RPMI8226 (cell line): ENCODE measurements at places on chromosomes 1 and 21.

DNA sequence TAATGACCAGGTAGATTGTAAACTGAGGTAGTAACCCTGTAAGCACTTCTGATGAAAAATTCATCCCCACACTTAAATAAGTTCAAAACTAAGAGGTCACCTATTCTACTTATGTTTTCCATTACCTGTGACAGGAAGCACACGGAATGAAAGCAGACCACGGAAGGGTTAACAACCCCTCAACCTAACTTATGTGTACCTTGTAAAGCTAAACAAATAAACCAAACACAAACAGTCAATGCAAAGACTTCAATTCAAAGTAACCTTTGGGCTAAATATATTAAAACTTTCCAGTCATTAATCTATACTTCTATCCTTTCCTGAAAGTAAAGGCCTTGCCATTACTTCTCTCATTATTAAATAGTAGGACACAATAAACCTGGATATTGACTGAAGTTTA is 7.0 kb downstream of the PPP1R15B start:
- DNase-seq: no peak

DNA sequence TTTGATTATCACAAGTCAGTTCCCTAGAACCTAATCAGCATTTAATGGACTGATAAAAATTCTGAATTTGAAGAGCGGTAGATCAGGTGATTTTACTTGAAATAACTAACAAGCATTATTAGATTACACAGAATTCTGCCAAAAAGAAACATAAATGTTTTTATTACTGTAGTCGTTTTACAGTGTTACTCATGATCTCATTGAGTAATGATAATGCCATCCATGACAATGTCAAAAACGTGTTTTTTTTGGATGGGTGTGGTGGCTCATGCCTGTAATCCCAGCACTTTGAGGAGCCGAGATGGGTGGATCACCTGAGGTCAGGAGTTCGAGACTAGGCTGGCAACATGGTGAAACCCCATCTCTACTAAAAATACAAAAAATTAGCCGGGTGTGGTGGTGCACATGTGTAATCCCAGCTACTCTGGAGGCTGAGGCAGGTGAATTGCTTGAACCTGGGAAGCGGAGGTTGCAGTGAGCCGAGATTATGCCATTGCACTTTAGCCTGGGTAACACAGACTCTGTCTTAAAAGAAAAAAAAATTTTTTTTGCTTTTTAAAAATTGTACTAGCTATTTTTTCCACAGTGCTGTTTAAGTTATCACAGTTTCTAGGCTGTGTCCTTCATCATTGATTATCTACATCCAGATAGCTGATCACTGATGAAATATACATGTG is 56.6 kb downstream of the LAMC1 start:
- no peak for DNase-seq

DNA sequence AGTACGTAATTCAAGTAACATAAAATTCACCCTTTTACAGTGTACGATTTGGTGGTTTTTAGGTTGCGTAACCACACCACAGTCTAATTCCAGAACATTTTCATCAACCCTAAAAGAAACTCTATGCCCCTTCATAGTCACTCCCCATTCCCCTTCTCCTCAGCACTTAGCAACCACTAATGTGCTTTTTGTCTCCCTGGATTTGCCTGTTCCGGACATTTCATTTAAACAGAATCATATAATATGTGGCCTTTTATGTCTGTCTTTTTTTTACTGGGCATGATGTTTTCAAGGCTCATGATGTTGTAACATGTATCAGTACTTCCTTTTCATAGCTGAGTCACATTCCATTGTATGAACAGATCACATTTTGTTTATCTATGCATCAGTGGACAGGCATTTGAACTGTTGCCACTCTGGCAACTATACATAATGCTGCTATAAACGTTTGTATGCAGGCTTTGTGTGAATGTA is 20.8 kb downstream of the OBSCN start:
- DNase-seq: no peak

DNA sequence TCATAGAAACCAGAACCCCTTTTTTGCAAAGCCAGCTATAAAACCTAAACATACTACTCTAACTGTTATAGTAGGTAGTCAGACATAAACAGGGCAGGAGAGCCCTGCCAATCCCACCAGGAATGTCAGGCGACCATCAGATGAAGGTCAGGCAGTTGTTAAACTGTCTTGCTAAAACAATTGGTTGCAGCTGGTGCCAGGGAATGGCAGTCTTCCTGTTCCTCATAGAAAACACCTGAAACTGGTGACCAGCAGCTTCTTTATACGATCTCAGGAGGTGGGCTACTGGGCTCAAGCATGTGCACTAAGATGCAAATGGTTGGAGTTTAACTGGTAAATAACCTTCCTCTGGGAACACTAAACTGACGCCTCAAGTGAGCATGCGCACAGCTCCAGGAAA is 224.1 kb downstream of the COL11A1 start:
- no peak for DNase-seq

- no peak for DNase-seq
Observed at GRCh38 chr1:109017134-109017533, 24.8 kb downstream of the WDR47 start.

DNA sequence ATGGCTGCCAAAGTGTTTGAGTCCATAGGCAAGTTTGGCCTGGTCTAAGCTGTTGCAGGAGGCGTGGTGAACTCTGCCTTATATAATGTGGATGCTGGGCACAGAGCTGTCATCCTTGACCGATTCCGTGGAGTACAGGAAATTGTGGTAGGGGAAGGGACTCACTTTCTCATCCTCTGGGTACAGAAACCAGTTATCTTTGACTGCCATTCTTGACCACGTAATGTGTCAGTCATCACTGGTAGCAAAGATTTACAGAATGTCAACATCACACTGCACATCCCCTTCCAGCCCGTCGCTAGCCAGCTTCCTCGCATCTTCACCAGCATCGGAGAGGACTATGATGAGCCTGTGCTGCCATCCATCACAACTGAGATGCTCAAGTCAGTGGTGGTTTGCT is 215.8 kb upstream of the JUN start:
- no peak for DNase-seq

DNA sequence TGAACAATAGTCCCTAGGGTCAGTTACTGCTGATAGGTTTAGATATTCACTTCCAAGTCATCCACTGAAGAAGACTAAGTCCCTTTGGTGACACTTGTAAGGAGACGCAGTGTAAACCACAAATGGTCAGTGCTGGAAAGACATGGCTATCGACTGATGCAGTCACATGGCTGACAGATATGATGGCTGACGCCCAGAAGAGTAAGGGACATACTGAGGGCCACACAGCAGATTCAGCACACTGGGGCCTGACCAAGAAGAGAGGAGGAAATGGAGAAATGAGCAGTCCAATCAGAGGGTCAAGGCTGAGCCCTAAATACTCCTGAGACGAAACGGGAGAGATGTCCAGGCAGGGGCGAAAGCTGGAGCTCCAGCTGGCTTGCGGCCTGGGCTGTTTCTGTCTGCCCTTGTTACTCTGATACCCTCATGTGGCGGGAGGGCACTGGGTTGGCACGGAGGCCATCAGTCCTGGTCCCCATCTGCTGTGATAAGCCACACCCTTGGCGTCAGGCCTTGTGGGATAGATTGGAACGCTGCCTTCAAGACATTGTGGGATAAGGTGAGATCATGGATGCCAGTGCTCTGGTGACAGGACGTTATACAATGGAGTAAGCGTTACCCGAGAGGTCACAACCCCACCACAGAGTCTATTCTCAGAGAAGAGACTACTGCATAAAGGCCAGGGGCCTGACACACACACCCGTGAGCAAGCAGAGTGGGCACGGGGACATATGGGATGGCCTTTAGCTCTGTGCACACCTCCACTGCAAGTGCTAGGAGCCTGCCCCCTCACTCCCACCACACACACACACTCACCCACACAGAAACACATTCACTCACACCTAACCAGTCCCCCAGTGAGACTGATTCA is 158.4 kb downstream of the TRABD2B start:
- DNase-seq: no peak

- peak; percentile 75 for DNase-seq
Observed at GRCh38 chr1:151326619-151327222, 495 bp downstream of the PI4KB start.

GRCh38 chr1:51000160-51000559 is 30.1 kb downstream of the CDKN2C start:
- no peak for DNase-seq

GRCh38 chr1:15960808-15961207 is 15.1 kb downstream of the ZBTB17 start:
- no peak for DNase-seq

DNA sequence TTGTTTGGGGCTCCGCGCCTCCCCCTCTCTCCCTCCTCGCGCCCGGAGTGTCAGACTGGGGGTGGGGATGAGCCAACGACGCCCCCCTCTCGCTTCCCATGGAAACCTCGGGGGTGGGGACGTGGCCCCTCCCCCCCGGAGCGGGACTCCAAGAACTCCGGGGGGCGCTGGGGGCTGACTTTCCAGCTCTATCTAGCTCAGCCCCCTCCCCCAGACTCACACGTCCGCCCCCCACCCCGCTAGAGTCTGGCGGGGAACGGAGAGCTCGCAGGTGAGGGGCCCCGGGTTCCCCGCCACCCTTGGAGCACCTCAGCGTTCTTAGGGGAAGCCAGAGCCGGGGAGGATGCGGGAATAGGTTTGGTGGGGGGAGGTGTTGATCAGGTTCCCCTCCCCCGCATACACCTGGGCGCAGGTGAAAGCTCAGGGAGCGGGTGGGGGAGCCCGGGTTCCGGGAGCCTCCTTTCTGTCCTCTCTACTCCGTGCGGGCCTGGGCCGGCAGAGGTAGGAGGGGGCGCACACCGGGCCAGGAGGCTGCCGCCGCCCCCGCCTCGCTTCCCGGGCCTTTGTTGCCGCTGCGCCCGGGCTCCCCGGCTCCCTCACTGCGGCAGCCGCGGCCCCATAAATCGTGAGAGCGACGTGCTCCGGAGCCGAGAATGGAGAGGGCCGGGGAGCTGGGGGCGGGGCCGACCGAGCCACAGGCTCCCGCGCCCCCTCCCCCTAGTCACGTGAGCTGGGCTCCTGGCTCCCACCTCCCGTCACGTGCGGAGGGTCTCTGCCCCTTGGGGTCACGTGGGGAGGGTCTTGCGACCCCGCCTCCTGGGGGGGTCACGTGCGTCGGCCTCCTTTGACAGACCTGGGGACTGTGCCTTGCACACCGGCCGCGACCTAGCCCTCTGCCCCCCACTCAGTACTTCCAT is 1.9 kb downstream of the EFNA3 start:
- DNase-seq: peak; percentile 72

GRCh38 chr1:59833022-59833421 is 18.3 kb downstream of the HOOK1 start:
- no peak for DNase-seq

DNA sequence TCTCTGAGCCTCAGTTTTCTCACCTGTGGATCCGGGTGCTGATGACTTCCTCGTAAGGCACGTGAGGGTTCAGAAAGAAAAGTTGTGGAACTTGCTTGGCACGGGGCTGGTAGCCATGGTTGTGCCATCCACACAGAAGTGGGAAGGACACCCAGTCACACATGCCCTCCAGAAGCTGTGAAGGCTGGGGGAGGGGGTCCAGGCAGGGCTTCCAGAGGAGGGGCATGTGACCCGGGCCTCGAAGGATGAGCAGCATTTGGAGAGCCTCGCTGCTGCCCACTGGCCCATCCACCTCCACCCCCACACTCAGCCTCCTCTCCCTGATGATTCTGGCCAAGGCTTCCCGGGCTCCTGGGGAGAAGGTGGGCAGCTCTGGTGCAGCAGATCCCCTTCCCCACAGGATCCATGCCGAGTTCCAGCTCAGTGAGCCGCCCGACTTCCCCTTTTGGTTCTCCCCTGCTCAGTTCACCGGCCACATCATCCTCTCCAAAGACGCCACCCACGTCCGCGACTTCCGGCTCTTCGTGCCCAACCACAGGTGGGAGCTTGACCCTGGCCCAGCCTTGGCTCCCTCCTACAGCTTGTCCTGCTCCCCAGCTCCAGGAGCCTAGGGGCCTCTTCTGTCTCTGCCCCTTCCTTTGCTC is 9.4 kb downstream of the SELENON start:
- DNase-seq: no peak

DNA sequence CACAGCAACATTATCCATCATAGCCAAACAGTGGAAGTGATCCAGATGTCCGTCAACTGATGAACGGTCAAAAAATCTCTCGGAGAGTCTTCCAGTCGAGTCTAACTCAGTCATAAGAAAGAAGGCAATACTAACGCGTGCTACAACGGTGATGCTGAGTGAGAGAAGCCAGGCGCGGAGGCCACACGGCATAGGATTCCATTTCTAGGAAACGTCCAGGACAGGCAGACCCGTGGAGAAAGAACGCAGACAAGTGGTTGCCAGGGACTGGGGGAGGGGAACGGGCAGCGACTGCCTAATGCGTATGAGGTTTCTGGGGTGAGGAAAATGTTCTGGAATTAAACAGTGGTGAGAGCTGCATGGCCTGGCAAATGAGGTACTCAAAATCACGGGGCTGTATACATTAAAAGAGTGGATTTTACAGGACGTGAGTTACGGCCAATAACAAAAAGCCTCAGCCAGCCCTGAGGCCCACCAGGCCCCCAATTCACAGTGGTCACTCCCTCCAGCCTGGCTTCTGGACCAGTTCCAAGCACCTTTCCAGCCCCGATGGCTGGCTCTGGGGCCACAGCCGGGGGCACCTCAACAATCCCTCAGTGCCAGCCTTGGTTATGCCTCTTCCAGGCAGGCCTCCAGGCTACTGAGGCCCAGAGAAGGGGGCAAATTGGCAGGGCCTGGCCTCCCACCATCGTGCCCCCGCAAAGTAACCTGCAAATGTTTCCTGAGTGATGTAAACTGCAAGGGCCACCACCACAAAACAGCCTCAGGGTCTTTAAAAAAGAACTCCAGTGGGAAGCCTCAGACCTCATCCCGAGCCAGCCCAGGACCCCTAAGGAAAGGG is 3.4 kb downstream of the WNT9A start:
- DNase-seq: no peak

GRCh38 chr1:235642011-235642942 is 7.3 kb downstream of the GNG4 start:
- peak; percentile 95 for DNase-seq

- no peak for DNase-seq
Observed at GRCh38 chr1:153375511-153375910, at the start of gene S100A12. Gene S100A12 (minus strand): TSS chr1:153375621. CDS start chr1:153374592, 1,029 bp downstream.

DNA sequence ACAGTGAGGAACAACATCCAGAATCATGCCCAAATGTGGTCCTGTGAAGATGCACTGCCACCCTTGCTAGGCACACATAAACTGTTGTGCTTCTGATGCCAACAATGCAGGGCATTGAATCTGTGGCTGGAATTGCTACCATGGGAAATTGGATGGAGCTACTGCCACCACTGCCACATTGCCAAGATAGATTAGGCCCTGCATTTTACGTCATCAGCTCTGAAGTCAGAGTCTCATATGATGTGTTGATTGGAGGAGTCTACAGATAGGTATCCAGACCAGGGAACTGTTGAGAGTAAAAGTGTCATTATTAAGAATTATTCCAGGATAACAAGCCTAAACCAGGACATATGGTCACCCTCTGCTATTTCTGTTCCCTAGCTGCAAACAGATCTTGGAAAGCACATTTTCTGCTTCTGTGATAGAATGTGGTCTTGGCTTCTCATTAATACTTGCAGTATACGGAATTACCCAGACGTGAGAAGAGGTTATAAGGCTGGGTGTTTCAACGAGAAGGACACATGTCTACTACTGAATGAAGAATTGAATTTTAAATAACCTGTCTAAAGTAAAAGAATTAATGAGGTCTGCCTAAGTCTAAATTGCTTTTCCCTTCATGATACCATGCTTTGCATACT is 106.6 kb downstream of the TNNI3K start:
- no peak for DNase-seq
